Thyroid gland (tissue), 4 donors: ENCODE measurements at places on chromosomes 7 and 10. TPM values are rescaled to one million over a fixed set of nuclear protein-coding genes. Genes with fewer than 3 reads are reported as not detected.

The ACTL6B gene
- not detected for total RNA-seq

The SAP25 gene
- total RNA-seq, result 1.5 TPM

The PTPN20 gene
- 9.6 TPM for total RNA-seq

The IDI2 gene
- not detected for total RNA-seq

The CYP2C19 gene
- total RNA-seq, result not detected

The TMEM270 gene
- total RNA-seq, result not detected

The SYCE1 gene
- total RNA-seq, result 6.4 TPM

The OR2A5 gene
- not detected for total RNA-seq

The CPVL gene
- total RNA-seq, result 88.3 TPM

The EPO gene
- total RNA-seq, result not detected

The CCL24 gene
- total RNA-seq, result not detected

The GFRA1 gene
- 4.4 TPM for total RNA-seq
